ENCODE measurements at places on chromosomes 5 and 9. TPM values are rescaled to one million over a fixed set of nuclear protein-coding genes. Genes with fewer than 3 reads are reported as not detected.

NEUROG1 gene
- total RNA-seq: 2.6 TPM

GFI1B gene
- total RNA-seq: 0.09 TPM

MYOT gene
- total RNA-seq: 0.18 TPM

SEC24A gene
- total RNA-seq: 23.4 TPM

C5orf52 gene
- not detected for total RNA-seq

CYSTM1 gene
- 4.4 TPM for total RNA-seq

OMD gene
- 3.4 TPM for total RNA-seq

FABP6 gene
- not detected for total RNA-seq

KCTD16 gene
- total RNA-seq: 20.4 TPM

TNFSF15 gene
- 0.18 TPM for total RNA-seq

SPATA24 gene
- total RNA-seq: 4.4 TPM

TMEM245 gene
- total RNA-seq: 72.0 TPM

PRR16 gene
- total RNA-seq: 1.6 TPM

SPATA31C1 gene
- total RNA-seq: not detected

PRDM9 gene
- not detected for total RNA-seq

RPL12 gene
- 349 TPM for total RNA-seq

SEMA5A gene
- total RNA-seq: 27.5 TPM

SRA1 gene
- 22.5 TPM for total RNA-seq

SARDH gene
- total RNA-seq: 4.2 TPM

SPINK13 gene
- total RNA-seq: not detected

SPEF2 gene
- total RNA-seq: 31.2 TPM

OGN gene
- 45.2 TPM for total RNA-seq

SLC34A1 gene
- not detected for total RNA-seq

SOHLH1 gene
- total RNA-seq: not detected

PCDHB11 gene
- 12.2 TPM for total RNA-seq

GPR21 gene
- total RNA-seq: 13.5 TPM

SLCO6A1 gene
- total RNA-seq: not detected

FBXO10 gene
- 16.5 TPM for total RNA-seq

FOXI1 gene
- total RNA-seq: not detected

LCN1 gene
- not detected for total RNA-seq

PMPCA gene
- total RNA-seq: 20.8 TPM

ALAD gene
- 17.1 TPM for total RNA-seq

TLR4 gene
- total RNA-seq: 8.4 TPM

SYK gene
- total RNA-seq: 1.5 TPM
